ENCODE measurements at places on chromosomes 5 and 9.

GRCh38 chr5:137753691-137754187, 424 bp downstream of the HNRNPA0 start:
- DNase-seq = no peak

DNA sequence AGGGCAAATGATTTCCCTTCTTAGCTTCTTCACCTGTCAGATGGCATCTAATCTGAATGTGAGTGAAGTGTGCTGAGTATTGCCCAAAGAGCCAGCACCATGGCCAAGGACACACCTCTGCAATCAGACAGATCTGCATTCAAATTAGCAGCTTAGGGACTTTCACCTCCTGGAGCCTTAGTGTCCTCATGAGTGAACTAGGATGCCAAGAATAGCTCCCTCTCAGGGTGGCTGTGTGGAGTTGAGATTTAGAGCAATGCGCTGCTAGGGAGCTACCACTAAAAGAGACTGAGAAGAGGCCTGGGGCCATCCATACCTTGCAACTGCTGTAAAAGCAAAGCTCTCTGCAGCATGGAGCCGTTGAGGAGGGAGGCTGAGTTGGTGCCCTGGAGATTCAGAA, 1.4 kb downstream of the CIZ1 start:
- no peak for DNase-seq

DNA sequence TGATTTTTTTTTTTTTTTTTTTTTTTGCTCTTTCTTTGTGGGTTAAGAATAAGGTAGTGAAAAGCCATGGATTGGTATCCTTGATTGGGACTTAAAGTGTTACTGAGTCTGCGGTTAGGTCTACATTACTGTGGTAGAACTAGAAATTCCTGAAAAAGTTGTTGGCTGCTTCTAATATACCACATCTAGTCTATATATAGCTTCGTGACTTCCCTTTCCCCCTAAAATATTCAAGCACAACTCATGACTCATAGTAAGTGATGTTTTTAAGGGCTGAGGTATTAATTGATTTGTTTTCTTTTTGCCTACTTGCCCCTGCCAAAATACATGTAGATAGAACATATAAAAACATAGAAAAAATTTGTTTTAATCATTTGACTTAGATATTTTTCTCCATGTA, 247.6 kb downstream of the TMEM232 start:
- no peak for DNase-seq

DNA sequence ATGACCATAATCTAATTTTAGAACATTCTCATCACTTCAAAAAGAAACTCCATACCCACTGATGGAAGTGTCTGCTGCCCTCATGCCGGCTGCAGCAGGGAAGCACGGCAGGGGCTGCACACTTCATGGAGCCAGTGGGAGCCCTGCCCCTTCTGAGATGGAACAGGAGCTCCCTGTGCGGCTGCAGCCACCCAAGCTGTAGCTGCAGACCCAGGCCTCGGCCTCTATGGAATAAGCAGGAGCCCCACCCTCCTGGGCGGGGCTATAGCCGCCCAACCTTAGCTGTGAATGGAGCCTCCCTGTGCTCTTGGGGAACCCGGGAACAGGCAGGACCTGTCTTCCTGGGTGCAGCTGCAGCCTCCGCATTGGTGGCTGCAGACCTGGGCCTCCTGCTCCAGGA, 128.5 kb downstream of the NUDT12 start:
- DNase-seq = no peak

DNA sequence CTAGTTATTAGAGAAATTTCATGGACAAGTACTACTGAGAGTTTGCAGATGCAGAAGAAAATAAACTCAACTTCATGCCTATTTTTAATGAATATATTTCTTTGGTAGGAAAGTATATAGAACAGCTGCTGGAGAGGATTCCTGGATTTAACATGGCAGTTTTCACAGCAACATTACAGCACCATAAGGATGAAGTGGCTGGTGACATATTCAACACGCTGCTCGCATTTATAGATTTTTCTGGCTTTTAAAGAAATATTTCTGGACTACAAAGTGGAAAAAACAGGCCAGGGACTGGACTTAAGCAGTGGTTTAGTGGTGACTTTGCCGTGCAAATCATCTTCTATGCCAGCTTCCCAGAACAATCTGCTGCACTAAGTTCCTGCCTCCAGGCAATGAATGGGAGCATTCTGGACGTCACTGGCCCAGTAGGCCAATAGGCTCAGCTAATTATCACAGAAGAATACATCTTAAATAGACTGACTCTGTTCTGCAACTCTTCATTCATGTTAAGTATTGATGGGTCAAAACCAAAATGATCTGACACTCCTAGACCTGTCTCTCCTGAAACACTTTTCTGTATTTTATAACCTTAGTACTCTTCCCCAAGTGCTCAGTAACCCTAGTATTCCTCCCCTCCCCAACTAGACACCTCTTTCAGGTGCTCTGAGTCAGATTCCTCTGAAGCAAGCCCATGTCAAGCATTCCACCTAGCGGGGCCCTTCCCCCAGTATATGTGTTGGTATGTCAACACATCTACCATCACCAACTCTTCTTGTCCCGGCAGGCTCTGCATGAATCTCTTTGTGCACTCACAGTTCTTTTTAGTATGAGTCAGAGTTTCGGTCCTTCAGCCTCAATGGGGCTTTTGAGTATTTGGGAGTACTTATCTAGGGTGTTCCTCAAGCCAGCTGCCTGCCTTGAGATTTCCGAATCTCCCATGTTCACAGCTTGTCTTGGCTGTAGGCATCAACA, 625.5 kb downstream of the CHSY3 start:
- DNase-seq = no peak

- no peak for DNase-seq
Measured at GRCh38 chr5:127002390-127002789, 28.0 kb downstream of the MARCHF3 start.

DNA sequence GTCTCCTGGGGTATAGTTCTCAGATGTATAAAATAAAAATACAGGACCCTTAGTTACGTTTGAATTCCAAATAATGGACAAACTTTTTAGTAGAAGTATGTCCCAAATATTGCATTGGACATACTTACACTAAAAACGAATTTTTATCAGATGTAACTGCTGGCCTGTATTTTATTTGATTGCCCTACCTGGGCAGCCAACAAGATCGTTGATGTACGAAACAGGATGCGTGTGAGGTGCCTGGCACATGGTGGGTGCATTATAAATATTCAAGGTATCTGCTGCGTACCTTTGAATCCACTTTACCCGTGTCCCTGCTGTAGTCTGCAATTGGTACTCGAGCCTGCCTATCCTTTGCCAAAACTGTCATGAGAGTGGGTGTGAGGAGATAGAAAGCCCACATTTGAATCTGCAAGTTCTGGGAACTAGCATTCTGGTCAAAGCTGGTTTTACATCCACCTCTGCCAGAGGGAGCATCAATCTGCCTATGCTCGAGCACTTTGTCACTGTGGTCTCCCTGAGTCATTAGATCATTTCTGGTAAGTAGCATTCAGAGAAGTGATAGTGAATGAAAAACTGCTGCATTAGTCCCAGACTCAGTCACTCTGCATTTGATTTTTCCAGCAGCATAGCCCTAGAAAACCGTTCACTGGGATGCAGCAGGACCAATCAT, 133.7 kb upstream of the IQGAP2 start:
- peak; percentile 37 for DNase-seq

GRCh38 chr9:21559402-21560280, 77.5 kb upstream of the IFNE start:
- peak; percentile 54 for DNase-seq

DNA sequence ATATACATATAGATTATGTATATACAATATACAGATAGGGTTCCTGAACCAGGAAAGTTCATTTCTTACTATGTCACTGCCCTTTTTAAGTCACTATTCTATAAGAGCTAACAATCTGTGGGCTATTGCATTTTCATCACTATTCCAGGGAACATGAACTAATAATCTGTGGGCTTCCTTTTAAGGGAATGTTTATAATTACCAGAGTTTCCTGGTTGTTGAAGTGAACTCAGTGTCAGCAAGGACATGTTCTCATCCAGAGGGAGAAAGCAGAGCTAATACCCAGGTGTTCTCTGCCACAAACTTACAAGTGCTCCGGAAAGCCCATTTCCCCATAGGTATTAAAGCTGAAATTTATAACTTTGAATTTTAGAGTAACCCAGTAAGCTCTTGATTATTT, 69.6 kb downstream of the CWC27 start:
- no peak for DNase-seq

Data from activated T-cell treated with anti-CD3 and anti-CD28 coated beads for 48 hours (primary cell).